Stimulated activated naive CD8-positive, alpha-beta T cell treated with anti-CD3 and anti-CD28 coated beads, Interleukin-15, Interleukin-2, amounts not matched to agents 100 U/mL and 50 U/mL, for 24 hours (primary cell): ENCODE measurements at places on chromosomes 1 and 21.

- no peak for DNase-seq
These were observed 16.3 kb downstream of the ABCD3 start for GRCh38 chr1:94434365-94435045.

DNA sequence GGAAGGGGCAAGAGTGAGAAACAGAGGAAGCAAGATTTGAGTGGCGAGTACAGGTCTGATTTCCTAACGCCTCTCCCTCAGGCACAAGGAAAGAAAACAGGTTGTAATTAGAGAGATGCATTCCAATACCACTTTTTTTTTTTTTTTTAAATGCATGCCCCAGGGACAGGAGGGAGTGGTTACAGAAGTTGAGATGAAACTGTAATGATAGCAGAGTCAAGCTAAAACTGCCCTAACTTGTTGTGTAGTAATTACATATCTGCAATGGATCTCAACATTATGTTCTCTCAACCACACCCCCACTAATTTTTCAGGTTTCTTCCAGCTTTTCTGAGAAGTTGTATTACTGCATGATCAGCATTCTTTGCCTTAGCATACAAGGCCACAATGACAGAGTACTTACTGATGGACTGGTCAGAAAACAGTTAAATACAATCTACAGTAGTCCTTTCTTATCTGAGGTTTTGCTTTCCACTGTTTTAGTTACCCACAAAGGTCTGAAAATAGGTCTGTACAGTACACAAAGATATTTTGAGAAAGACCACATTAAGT lies 5.5 kb downstream of the ETV3 start:
- DNase-seq, result no peak

- DNase-seq, result no peak
These were observed 2.7 kb upstream of the STX12 start for GRCh38 chr1:27770293-27770830.

DNA sequence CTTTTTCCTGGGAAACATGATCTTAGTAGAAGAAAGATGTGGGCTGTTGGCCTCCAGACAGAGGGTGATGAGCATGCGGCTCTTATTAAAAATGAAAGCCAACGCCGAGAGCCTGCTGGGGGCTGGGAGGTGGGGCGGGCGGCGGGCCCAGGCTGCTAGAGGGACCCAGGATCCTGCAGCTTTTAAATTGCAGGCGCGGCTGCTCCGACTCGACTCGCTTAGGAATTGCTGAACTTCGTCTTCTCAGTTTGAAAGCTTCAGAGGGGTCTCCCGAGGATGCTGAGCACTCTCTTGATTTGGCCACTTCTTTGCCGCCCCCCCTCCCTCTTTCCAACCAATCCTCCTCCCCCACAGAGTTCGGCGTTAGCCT lies 1.2 kb downstream of the AGPAT3 start:
- peak; percentile 61 for DNase-seq

DNA sequence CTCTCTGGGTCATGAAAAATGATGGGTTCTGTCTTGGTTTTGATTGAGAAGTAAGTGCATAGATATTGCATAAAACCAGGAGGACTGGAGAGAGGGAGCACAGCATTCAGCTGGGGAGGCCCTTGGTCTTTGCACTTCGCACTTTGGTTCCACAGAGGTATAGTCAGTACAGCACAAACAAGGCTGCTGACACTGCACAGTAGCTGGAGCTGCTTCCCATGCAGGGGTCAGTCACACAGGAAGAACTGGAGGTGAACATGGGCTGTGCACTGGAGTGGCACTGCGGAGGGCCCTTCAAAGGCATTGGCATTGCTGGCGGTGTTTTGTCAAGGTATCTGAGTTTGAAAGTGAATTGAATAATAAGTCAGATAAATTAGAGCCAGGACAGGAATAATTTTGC lies 4.5 kb upstream of the LCE2D start:
- no peak for DNase-seq

DNA sequence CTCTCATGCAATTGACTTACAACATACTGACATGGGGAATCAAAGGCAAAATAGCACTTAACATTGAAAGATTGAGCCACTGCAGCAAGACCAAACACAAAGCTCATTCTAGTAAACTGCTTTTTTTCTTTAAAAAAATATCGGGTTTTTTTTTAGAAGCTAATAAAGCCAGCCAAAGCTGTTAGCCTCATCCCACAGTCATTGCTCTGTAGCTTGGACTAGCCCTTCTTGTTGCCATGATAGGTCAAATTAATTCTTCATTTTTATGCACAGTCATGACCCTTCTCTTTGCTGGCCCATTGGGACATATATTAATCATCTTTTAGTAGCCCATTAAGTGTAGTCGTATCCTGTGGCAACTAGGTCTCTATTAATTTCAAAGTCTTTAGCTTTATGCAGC lies 231.3 kb downstream of the ADGRL2 start:
- DNase-seq, result no peak

GRCh38 chr1:2073382-2074230 lies 23.4 kb downstream of the PRKCZ start:
- no peak for DNase-seq

DNA sequence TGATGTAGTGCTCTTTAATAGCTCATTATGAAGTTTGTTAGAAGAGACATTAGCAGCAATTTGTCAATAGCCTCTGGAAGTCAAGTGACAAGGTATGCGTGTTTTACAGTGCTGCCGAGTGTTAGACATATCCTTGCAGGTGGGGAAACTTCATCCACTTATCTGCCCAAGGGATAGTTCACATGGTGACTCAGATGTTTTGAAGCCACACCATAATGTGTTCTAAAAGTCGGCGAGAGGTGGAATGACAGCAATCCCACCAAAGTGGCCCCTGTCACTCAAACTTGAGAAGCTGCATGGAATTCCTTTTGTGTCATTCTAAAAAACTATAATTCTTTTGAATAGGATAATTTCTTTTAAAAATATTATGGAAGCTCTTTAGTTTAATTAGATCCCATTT lies 98.1 kb downstream of the RUNX1 start:
- no peak for DNase-seq

GRCh38 chr1:247322442-247322841 lies 9.2 kb downstream of the ZNF496 start:
- no peak for DNase-seq

- no peak for DNase-seq
These were observed 269.7 kb downstream of the DYRK1A start for GRCh38 chr21:37636152-37636860.

- DNase-seq, result no peak
These were observed 4.6 kb upstream of the SMG7 start for GRCh38 chr1:183467687-183468086.

DNA sequence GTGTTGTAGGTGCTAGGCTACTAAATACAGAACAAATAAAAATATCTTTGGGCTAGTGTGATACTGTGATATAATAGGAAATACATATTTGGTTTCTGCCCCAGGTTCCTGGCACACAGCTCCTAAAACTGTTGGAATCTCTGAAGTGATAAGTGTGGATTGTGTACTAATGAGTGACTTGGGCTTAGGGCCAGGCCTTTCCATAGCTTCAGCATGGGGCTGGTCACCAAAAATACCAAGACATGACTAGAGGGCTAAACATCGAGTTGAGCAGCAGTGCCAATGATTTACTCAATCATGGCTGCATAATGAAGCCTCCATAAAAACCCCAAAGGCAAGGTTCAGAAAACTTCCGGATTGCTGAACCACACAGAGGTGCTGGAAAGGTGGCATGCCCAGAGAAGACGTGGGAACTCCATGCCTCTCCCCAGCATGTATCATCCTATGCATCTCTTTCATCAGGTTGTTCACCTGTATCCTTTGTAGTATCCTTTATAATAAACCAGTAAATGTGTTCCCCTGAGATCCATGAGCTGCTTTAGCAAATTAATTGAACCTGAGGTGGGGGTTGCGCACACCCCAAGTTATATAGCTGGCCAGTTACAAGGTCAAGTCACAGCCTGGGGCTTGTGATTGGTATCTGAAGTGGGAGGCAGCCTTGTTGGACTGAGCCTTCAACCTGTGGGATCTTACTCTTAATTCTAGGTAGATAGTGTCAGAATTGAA lies 51.6 kb downstream of the ZMYM4 start:
- no peak for DNase-seq

- no peak for DNase-seq
These were observed 39.7 kb upstream of the ETV3 start for GRCh38 chr1:157177733-157178394.

- no peak for DNase-seq
These were observed 11.4 kb downstream of the FLG2 start for GRCh38 chr1:152348447-152348846.

- DNase-seq, result no peak
These were observed 56.5 kb downstream of the HS2ST1 start for GRCh38 chr1:86970938-86971337.

DNA sequence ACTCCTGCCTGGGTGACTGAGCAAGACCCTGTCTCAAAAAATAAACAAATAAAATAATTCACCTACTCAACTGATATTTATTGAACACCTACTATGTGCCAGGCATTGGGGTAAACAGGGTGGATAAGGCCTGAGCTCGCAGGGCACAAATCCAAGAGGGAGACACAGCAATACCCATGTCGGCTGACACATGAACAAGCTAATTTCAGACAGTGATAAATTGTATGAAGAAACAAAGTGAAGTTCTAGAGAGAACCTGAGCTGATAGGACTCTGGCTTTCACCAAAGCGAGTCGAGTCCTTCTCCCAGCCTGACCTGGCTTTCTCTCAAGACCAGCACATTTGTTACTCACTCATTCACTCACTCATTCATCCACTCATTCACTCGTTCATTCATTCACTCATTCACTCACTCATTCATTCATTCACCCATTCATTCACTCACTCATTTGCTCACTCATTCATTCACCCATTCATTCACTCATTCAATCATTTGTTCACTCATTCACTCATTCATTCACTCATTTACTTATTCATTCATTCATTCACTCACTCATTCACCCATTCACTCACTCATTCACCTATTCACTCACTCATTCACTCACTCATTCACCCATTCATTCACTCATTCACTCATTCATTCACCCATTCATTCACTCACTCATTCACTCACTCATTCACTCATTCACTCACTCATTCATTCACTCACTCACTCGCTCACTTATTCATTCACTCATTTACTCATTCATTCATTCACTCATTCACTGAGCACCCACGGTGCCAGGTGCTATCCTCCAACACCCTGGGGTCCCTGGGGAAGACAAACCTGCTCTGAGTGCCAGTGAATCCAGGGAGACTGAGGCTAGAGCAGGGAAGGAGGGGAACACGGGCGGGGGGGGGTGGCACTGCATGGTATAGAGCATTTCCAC lies 37.4 kb upstream of the CASZ1 start:
- DNase-seq, result no peak

GRCh38 chr1:28646040-28646439 lies 2.4 kb upstream of the RNU11 start:
- no peak for DNase-seq

DNA sequence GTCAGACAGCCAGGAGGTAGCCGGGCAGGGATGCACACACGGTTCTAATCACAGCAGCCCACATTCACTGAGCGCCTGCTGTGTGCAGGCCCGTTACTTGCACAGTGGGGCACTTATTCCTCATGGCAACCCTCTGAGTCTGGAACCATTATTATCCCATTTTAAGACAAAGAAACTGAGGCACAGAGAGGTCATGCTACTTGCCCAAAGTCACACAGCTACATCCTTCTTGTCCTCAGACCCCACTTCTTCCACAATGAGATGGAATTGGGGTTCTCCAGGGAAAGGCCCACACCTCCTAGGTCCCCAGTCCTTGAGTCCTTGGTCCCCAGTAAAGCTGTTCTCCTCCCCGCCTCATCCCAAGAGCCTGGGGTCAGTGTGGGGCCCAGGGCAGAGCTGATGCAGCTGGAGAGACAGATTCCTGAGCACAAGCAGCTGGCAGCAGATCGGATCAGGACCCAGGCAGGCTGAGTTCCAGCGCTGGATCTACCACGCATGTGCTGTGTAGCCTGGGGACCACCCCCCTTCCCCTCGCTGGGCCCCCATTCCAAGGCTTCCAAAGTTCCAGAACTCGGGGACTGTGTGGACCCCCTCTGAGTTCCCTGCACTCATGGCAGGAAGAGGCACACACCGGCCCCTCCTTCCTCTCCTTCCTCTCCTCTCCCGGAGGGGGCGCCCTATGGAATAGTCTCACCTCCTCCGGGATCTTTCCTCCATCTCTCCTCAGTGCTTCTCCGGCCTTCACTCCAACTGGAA lies 393.4 kb downstream of the MATN1 start:
- no peak for DNase-seq

GRCh38 chr1:10179406-10180091 lies 30.8 kb upstream of the KIF1B start:
- DNase-seq, result no peak

DNA sequence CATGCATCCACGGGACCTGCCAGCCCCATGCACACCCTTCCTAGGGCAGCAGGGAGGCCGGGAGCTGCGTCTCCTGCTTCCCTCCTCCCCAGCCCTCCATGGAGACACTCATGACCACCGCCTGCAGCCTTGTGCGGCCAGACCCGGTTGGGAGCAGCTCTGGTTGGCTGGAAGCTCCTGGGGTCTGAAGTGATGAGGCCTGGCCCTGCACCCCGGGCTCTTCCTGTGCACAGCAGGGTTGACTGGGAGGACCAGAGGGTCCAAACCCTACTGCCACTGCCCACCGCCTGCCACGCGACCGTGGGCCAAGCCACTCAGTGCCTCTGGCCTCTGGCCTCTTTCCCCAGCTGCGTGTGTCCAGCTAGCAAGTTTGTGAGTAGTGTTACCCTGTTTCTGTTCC lies 111.1 kb upstream of the COL6A1 start:
- no peak for DNase-seq

DNA sequence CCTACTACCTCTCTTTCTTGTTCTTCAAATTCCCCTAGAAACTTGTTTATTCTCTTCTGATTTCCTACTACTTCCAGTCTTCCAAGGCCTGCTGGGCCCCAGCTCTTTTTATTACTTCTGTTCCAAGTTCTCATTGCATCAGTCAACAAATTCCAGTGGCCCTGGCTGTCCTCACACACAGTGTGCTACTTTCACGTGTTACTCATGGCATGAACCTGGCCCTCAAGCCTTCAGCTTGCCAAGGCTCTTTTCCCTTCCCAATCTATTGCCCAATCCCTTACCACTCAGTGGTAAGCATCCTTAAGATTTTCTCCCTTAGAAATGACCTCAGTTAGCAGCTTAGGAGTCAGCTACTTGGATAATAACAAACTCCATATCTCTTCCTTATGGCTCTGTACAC lies 613.5 kb downstream of the LMO4 start:
- DNase-seq, result no peak

GRCh38 chr21:45590726-45591618 lies 48.7 kb upstream of the SLC19A1 start:
- DNase-seq, result peak; percentile 61
